ENCODE measurements at places on chromosomes 3 and 15. TPM values are rescaled to one million over a fixed set of nuclear protein-coding genes. Genes with fewer than 3 reads are reported as not detected.

CA12 gene
- total RNA-seq: 0.32 TPM

GRCh38 chr15:78167227-78167888 is 18.2 kb downstream of the IDH3A start:
- peak; percentile 61 for DNase-seq

GRCh38 chr3:188458756-188459155 is 304.8 kb downstream of the LPP start:
- DNase-seq: no peak

DNA sequence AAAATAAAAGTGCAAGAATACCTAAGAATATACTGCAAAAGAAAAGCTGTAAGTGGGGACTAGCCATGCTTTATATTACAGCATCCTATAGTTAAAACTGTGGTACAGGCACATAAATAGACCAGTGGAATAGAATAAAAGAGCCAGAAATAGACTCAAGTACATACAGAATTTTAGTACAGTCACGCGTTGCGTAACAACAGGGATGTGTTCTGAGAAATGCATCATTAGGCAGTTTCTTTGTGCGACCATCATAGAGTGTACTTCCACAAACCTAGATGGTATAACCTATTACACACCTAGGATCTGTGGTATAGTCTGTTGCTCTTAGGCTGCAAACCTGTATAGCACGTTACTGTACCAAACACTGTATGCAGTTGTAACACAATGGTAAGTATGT is 61.8 kb downstream of the PCCB start:
- no peak for DNase-seq

PRR20G gene
- not detected for total RNA-seq

- DNase-seq: peak; percentile 61
Observed at GRCh38 chr3:31448035-31448881, 84.5 kb upstream of the STT3B start.

DNA sequence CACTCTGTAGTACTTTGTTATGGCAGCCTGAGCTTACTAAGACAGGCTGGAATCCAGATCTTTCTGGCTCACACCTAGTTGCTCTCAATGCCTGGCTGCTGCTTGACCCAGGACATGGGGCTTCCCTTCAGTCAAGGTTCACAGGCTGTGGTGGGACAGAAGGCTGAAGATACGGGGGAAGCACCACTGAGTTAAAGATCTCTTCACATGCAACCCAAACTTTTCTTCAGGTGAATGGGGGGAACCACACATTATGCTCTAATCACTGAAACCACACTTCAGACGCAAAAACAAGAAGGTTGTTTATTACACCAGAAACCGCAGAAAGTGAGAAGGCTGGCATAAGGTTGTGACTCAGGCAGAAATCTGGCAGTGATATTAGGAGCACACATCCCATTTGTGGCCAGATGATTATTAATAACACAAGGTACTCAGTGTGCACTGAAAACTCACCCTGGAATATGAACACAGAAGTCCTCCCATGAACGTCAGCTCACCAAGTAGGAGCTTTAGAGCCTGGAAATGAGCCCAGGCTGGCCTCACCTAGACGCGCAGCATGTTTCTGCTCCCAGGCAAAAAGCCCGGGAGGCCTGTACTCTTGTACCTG is 230.5 kb upstream of the CHRNA7 start:
- no peak for DNase-seq

ZBED2 gene
- 313 TPM for total RNA-seq
